ENCODE measurements at places on chromosomes 3 and 15. TPM values are rescaled to one million over a fixed set of nuclear protein-coding genes. Genes with fewer than 3 reads are reported as not detected.

DNA sequence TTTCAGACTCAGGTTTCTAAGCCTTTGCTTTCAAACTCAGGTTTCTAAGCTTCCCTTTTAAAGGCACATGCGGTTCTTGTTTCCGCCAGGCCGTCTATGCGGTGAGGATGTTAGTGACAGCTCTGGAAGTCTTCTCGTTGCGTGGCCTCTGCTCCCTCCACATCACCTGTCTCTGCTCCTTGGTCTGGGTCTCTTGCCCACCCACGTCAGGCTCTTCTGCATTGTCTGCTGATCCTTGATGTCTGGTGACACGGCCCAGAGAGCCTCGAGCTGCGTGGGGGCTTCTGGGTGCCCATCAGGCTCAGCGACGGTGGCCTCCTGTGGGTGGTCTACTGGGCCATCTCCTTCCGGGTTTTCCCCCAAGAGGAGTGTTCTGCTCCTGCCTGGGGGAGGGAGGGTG is 30.5 kb downstream of the KLF13 start:
- H3K36me3 ChIP-seq = no peaks in the 10 kb centered on the region
- H3K27me3 ChIP-seq = no peaks in the 10 kb centered on the region
- H3K27ac ChIP-seq = no peak overlapping the region
- DNase-seq = no peak
- H3K4me1 ChIP-seq = peaks cover 32% of the 10 kb centered on the region

DNA sequence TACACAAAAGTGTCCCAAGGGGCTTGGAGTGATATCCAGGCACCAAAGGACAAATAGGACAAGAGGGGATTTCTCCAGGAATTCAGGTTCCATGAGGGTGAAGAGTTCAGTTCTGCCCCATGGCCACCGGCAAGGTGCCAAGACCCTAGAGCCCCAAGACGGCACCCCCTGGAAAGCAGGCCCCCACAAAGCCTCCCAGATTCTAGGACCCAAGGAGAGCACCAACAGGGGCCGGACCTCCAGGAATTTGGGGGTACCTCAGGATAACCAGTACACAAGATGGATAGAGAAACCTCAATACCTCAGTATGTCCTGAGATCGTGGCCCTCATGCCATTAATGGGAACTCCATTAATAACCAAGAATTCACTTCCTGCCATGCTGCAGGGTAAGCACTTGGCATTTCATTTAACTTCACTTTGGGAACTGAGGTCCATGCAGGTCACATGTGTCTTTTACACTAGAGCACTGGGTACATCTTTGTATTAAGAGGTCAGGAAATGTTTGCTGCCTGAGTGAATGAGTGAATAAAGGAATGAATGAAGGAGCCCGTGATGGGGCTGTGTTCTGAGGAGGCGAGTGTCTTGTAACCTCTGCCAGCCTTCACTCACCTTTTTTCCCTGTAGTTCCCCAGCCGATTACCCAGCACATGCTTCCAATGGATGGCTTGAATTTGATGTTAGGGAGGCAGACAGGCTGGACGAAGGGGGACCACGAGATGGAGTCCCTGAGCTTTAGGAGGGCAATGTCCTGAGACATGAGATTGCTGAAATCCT is 15.5 kb upstream of the PRSS50 start:
- H3K4me3 ChIP-seq = no peak overlapping the region
- no peaks in the 10 kb centered on the region for H3K36me3 ChIP-seq
- H3K27ac ChIP-seq = no peak overlapping the region
- no peak for DNase-seq

GRCh38 chr3:128867200-128868125 is 12.0 kb upstream of the ACAD9 start:
- no peaks in the 10 kb centered on the region for H3K27me3 ChIP-seq
- DNase-seq = no peak
- no peaks in the 10 kb centered on the region for H3K4me1 ChIP-seq

DNA sequence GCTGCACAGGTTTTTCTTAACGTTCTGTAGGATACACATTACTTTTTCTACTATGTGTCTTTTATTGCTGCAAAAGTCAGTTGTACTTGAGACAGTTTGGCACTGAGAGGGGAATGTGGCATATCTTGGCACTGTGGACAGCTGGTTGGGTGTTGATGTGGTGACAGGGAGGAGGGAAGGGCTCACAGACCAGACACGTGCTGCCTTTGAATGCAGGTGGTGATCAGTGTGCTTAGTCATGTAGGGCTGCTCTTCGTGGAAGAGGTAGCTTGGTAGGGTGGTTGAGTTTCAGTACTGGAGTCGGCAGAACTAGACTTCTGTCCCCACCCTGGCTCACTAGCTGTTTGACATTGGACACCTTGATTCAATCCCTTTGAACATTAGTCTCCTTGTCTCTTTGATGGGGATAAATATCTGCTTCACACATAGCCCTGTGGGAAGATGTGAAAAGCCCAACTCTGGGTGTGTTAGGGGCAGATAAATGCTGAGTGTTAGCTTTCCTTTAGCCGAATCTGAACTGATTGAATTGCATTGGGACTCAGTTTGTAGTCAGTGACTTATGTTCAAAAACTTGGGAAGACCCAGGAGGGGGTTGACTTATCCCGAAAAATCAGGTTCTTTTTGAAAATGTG is 108.4 kb downstream of the PTPRG start:
- no peaks in the 10 kb centered on the region for H3K36me3 ChIP-seq
- H3K27me3 ChIP-seq = no peaks in the 10 kb centered on the region
- H3K4me1 ChIP-seq = no peaks in the 10 kb centered on the region
- no peak overlapping the region for H3K4me3 ChIP-seq
- H3K27ac ChIP-seq = no peak overlapping the region

The RAB43 gene
- 52.3 TPM for total RNA-seq

The CPA3 gene
- total RNA-seq = 2.6 TPM

Data from prostate gland (tissue), 2 donors.